ENCODE measurements at places on chromosomes 6 and 20. TPM values are rescaled to one million over a fixed set of nuclear protein-coding genes. Genes with fewer than 3 reads are reported as not detected.

DEFB132 gene
- total RNA-seq = not detected

ID4 gene
- 54.7 TPM for total RNA-seq

MAN1A1 gene
- 82.7 TPM for total RNA-seq

ABHD16B gene
- not detected for total RNA-seq

TCP11 gene
- total RNA-seq = not detected

DNA sequence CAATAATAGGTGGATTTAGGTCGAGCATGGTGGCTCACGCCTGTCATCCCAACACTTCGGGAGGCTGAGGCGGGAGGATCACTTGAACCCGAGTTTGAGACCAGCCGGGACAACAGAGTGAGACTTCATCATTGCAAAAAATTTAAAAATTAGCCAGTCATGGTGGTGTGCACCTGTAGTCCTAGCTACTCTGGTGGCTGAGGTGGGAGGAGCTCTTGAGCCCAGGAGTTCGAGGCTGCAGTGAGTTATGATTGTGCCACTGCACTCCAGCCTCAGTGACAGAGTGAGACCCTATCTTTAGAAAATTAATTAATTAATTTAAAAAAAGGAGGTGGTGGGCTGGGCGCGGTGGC is 13.4 kb upstream of the C20orf203 start:
- DNase-seq = no peak

- DNase-seq = no peak
Measured at GRCh38 chr6:110524305-110524704, 47.9 kb upstream of the SLC22A16 start.

DNA sequence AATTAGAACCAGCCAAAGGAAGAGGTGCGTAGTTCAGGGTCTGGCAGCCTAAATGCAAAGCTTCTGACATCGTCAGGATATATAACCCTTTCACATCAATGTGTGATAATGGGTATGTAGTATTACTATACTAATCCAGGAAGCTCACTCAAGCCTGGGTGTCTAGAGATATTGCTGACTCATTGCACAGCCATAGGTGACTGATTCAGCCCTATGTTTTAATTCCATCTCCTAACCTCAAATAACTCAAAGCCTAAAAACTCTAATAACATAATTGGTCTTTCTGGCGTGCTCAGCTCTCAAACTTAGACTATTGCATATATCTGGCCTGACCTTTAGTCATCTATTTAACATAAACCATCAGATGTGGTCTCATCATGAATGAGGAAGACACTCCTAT is 658.4 kb downstream of the TBC1D32 start:
- DNase-seq = no peak

DNA sequence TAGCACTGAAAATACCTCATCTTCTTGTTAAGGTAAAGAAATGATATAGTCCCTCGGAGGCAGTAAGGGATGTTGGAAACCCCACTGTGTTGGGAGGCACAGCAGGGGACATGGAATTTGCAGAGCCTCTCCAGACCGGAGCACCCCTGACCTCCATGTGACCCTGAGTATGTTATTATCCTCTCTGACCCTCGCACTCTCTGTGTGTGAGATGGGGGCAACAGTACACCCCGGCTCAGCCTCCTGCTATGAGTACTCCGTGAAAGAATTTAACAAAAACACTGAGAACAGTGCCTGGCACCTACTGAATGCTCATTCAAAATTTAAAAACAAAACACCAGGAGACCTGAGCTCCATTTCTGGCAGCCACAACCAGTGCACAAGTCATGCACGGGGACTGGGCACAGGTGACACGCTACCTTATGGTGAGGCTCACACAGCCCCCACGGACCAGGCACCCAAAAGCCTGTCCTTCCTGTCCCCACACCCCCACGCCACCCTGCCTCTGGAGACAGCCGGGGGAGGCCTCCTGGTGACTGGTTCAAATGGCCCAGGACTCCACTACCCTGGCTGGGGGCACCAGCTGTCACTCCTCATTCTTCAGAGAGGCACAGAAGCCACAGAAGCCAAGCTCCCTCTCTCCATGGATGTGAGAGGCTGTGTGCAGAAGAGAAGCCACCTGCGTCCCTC is 6.1 kb downstream of the NINL start:
- DNase-seq = no peak

DNA sequence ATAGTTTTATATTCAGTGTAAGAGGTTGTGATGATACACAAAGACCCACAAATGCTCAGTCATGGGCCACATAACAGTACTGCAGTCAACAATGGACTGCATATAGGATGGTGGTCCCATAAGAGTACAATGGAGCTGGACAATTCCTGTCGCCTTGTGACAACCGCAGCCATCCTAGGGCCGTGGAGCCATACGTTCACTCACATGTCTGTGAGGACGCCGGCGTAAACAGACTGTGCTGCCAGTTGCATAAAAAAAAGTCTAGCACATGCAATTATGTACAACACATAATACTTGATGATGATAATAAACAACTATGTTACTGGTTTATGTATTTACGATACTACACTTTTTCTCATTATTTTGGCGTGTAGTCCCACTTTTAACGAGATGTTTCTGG is 30.9 kb downstream of the BFSP1 start:
- DNase-seq = no peak

GRCh38 chr6:148868314-148868713 is 121.5 kb downstream of the UST start:
- DNase-seq = no peak

DNA sequence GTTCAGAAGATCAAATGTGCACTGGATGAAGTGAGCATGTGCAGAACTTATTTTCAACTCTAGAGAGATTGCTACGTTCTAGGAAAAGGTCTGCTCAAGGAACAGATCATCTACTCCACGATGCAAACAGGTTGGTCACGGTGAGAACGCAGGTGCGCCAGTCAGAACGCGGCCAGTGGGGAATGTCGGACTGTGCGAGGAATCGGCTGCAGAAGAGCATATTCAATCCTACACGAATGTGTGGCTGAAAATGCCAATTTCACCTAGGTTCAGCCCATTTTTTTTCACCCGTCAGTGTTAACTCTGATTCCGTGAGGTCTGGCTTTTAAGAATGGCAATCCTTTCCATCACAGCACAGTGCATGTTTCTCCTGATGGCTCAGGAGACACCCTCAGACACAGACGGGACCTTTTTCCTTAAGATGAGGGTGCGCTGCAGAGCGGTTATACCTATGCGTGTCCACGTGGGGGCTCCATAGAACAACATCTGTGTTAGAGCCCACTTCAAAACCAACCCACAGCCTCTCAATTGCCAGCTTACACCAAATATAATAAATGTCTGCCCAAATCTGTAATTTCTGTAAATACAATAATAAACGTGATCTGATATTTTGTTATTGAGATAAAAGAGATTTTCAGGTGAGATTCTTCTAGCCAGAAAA is 250.4 kb downstream of the FOXA2 start:
- DNase-seq = peak; percentile 52

DNA sequence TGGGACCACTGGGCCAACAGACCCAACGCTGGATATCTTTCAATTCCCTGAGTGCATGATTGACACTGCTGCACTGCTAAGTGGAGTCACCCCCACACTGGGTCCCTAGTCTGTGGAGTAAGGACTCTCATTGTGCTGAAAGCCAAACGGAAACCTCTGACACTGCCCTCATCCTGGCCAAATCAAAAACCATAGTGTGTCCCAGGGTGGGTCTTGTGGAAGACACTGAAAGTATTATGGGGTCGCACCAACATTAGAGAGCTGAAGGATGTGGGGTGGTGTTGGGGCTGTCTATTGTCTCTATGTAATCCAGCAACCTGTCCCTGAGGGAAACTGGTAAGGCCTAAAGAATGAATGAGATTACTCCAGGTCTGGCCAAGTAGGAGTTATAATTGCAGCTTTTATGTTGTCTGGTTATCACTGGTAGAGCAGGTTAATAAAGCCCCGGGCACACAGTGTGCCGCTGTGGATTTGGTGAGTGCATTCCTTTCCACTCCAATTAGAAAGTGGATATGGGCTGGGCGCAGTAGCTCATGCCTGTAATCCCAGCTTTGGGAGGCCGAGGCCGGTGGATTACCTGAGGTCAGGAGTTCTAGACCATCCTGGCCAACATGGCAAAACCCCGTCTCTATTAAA is 57.9 kb downstream of the HLA-A start:
- no peak for DNase-seq

DNA sequence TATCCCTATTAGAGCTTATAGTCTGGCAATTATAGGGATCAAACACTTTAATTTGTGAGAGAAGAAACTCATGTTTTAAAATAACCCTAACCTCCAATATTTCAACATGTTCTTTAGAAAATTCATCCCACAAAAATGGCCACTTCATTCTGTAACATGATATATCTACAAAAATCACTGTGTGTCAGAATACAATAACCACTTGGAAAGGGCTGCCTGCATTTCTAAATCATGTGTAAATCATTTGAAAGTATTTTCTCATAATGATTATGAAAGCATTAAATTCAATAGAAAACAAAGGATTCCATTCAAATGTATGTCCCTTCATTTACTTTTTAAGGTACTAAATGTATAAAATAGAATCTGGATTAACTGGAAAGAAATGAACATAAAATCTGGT is 101.4 kb upstream of the NHSL1 start:
- DNase-seq = no peak

GRCh38 chr6:157592541-157592940 is 211.6 kb downstream of the ZDHHC14 start:
- no peak for DNase-seq

DNA sequence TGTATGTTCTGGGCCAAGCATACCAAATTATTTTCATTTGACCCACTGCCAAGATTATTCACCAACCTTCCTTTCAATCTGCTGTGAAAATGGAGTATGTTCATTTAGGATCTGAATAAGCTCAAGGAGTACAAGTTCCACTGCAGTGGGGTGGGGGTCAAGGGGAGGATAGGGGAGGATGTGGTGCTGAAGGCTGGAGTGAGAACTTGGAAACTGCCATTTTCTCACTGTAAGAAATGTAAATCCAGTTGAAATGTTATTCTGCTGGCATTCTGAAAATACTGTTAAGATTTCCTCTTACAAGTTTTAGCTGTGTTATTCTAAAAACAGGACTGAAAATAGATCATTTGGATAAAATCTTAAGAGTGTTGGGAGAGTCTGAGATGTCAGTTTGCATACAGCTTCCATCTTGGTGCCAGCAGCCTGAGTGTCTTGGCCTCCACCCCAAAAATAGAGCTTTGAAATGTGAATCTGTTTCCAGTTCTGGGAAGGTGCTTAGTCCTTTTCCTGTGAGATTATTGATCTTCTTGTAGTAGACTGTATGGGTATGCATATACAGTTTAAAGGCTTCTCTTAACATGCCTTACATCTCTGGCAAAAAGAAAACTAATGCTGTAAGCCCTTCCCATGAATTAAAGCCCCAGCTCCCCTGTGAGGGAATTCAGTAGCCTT is 84.3 kb downstream of the CTNNBL1 start:
- no peak for DNase-seq

- no peak for DNase-seq
Measured at GRCh38 chr6:11450037-11450436, 87.5 kb upstream of the TMEM170B start.

DNA sequence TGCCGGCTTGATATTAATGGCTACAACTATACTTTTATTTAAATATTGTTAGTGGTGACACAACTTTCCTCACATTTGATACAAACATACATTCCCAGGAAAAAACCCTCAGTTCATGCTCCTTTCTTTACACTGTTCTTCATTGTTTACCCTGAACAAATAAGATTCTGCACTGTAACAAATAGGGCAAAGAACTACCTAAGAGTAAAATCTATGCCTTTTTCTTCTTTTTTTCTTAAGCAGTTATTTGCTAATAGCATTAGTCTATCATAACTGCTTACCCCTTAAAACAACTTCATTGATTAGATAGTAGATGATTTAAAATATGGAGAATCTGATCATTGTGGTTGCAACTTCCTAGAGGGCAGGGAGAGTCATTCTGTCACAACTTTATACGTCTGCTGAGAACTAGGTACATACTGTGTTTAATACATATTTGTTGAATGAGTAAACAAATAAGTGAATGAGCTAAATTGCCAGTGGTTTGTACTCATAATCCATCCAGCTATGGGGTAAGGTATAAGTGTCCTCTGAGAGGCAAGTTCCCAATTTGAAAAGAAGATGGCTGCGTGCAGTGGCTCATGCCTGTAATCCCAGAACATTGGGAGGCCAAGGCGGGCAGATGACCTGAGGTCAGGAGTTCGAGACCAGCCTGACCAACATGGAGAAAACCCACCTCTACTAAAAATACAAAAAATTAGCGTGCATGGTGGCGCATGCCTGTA is 161.0 kb downstream of the CDK19 start:
- DNase-seq = no peak

DNA sequence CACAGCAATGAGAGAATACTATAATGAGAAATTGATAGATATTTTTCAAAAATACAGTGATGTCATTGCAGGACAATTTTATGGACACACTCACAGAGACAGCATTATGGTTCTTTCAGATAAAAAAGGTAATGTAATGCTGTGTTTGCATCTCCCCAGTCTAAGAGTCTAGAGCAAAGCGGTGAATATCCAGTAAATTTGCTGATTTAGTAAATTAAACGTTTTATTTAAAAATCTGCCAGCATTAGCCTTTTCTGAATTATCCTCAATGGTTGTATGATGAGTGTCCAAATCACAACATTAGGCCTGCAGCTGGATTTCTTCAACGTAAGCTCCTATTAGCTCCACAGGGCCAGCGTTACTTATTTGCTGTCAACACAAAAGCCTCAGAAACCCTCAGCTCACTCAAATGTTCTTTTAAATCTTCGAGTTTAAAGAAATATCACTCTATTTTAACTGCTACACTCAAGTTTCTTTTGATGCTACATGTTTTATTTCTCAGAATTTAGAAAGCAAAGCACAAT is 16.0 kb downstream of the SMPDL3A start:
- no peak for DNase-seq

- no peak for DNase-seq
Measured at GRCh38 chr20:51341581-51341980, 200.9 kb downstream of the NFATC2 start.

GRCh38 chr6:484086-484745 is 92.7 kb downstream of the IRF4 start:
- DNase-seq = no peak

All from transverse colon (tissue), 4 donors.